ENCODE measurements at places on chromosomes 4 and X. TPM values are rescaled to one million over a fixed set of nuclear protein-coding genes. Genes with fewer than 3 reads are reported as not detected.

GRCh38 chr4:114361249-114361648 lies 237.4 kb upstream of the UGT8 start:
- no peak for DNase-seq

Gene ENAM
- not detected for total RNA-seq

GRCh38 chr4:164943192-164943591 lies 34.3 kb downstream of the TRIM61 start:
- no peak for DNase-seq

DNA sequence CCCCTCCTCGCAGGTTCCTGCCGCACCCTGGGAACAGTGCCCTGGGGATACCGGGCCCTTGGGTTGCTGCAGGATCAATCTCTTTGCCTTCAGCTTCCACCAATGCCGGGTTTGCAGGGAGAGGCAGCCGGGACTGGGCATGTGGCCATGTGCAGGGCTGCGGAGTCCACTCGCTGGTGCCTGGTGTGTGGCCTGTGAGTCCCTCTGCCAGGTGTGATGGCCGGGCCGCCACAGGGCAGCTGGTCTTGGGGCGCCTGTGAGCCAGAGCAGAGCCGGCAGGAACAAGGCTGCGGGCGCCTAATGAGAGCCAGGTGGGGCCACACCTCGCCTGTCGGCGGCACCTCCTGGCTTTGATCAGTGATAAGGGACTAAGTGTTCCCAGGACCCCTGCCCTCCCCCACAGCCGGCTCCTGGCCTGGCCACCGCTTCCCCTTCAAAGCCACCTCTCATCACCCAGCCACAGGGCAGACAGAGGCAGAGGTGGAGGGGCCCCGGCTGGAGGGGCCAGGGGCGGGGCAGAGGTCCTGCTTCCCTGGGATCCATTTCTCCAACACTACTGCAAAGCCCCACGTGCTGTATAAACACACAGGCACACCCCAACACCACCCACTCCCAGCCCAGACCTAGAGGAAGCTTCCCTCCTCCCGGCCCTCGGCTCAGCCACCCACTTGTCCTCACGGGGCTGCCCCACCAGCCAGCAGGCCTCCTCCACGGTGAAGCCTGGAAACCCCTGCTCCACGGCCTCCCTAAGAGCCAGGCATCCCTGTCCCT lies 132.7 kb downstream of the CPZ start:
- no peak for DNase-seq

GRCh38 chr4:168541266-168541953 lies 44.6 kb downstream of the PALLD start:
- DNase-seq: no peak

GRCh38 chr4:112361181-112361791 lies 64.1 kb downstream of the ALPK1 start:
- DNase-seq: no peak

Gene GPR82
- total RNA-seq: not detected

DNA sequence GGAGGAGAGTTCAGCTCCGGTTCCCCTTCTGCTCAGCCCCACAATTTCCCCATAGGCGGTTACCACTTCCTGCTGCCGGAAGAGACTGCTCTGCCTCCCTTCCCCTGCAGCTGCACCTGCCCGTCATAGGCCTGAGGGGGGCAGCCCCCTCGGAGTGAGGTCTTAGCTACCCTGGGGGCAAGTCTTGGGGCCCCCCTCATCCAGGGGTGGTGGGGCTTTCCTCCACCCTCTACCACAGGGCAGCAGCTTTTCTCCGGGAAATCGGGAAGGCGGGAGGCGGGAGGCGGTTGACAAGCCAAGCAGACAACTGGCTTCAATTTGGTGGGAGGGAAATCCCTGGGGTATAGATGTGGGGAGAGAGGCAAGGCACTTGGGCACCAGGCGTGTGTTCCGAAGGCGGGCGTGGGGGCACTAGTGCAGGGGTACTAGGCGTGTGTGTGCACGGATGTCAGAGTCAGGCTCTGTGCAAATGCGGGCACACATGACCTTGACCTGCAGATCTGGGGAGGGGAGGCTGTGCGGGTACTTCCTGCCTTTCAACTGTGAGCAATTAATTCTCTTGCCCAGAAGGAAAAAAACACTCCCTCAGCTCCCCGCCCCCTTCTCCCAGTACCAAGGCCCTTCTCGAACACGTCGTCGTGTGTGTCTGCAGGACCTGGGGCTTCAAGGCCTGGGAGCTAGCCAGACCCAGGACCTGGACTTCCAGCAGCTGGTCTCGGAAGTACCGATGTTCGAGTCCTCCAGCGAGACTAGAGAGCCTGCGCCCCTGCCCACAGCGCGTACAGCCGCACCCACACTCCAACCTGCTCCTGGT lies 1.0 kb upstream of the ARHGAP4 start:
- DNase-seq: peak; percentile 92

DNA sequence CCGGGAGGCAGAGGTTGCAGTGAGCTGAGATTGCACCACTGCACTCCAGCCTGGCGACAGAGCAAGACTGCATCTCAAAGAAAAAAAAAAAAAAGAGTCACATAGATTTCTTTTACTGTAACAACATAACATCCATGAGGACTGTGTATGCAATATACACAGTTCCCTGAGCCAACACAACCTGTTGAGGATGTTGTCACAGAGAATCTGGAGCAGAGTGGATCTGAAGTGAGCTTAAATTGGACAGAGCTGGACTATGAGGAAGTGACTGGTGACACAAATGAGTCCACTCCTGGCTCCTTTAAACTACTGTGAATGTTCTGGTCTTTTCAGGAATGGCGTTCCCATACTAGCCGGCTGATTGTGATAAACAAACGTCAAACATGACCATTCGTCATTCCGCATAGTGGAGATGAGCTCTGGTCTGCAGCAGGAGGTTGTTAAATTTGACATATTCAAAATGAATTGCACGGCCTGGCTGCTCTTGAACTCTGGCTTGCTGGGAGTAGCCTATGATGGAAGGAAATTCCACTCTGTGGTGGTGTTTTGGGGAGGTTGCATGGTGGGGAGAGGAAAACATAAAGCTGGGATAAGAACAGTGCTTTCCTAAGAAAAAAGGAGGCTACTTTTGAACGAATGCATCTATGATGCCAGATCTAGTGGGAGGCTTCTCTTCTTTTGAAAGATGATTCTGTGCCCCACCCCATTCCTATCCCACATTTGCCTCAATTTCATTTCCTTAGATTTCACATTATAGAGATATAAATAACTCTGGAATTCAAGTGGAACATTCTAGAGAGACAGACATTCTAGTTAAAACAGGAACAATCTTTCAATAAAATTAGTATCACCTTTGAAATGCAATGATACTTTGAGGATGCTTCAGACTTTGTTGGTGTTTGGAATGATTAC lies 149.5 kb downstream of the SHROOM3 start:
- DNase-seq: no peak

DNA sequence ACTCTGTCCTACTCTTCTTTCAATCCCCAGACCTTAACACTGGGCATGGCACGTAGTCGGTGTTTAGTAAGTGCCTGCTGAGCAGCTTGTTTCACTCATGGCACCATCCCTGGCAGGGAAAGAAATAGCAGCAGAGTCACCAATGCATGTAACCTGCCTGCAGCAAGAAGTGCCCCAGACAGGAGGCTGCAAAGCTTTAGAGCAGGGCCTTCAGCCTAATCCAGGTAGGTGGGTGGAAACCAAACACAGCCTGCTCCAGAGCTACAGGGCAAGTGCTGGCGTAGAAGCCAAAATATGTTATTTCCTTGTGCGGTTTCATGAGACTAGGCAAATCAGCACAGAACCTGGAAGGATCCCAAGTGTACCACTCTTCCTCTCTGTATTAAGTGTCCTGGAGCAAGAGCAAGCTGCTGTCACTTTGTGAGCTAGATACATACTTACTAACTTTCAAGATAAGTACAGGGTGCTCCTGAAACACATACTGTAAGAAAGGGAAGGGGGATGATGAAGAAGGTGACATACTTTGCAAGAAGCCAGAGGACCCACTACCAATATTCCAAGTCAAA lies 5.5 kb downstream of the PROM1 start:
- DNase-seq: no peak

DNA sequence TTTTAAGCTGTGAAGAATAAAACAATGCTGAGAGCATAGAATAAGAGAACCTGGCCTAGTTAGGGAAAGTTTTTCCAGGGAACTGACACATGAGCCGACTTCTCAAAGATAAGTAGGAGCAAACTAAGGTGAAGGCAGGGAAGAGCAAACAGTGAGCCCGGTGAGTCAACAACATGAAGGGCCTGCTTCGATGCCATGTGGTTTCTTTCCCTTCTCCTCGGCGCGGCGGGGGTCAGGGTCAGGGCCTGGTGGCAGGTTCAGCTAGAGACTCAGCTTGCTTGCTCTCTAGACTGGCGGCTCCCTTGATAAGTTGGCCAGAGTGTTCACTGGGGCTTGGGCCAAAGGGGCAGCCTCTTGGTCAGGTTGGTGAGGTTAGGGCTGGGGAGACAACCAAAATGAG lies 81.1 kb downstream of the DLG3 start:
- no peak for DNase-seq

- DNase-seq: no peak
These were observed 281.7 kb downstream of the UNC5C start for GRCh38 chr4:95267081-95267480.

DNA sequence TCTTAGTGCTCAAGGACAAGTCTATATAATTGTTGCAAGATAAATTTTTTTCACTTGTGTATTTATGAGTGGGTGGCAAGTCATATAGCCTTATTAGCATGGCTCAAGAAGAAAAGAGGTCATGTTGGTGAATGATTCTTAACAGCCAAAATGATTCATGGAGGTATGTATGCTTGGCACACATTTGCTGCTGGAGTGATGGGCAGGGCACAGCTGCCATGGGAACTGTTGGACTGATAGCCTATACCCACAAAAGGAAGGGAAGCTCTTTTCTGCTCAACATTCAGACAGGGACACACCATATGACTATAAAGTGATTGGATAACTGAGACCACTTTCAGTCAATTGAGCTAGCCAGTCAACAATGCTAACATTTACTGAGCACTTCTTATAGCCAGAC lies 46.8 kb upstream of the PITX2 start:
- no peak for DNase-seq

Gene PRKG2
- 2.2 TPM for total RNA-seq

DNA sequence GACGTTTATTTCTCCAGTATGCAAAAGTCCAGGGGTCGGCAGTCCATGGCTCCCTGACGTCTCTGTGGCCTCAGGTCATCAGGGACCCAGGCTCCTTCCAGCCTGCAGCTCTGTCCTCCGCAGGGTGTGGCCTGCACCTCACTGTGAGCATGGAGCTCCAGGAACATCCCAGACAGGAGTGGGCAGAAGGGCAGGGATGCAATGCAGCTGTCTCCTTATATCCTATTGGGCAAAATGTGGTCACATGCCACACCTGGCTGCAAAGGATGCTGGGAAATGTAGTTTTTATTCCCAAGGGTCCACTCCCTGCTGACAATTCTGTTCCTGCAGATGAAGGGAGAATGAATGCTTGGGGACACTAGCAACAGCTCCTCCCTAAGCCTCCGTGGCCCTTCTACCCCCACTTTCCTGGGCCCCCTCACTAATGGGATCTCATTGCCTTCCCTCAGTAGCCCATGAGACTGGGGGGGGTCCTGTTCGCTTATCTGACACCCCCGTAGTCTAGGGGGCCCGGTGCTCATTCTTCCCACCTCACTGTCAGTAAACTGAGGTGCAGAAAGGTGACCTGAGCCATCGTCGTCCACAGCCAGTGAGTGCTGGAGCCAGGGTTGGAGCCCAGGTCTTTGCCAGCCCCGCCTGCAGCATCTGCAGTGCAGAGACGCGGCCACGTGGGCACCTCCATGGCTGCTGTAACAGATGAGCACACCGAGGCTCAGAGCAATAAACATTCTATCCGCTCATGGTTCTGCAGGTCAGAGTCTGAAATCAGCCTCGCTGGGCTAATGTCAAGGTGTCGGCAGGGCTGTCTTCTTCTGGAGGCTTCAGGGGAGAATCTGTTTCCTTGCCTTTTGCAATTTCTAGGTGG lies 5.9 kb upstream of the GRPEL1 start:
- DNase-seq: no peak

GRCh38 chr4:150209140-150209829 lies 131.0 kb downstream of the DCLK2 start:
- DNase-seq: no peak

- peak; percentile 13 for DNase-seq
These were observed 538 bp downstream of the SCML2 start for GRCh38 chrX:18353931-18354368.

GRCh38 chrX:18290200-18290599 lies 64.3 kb downstream of the SCML2 start:
- no peak for DNase-seq

Gene RAB41
- not detected for total RNA-seq

Gene GAGE12H
- total RNA-seq: not detected

DNA sequence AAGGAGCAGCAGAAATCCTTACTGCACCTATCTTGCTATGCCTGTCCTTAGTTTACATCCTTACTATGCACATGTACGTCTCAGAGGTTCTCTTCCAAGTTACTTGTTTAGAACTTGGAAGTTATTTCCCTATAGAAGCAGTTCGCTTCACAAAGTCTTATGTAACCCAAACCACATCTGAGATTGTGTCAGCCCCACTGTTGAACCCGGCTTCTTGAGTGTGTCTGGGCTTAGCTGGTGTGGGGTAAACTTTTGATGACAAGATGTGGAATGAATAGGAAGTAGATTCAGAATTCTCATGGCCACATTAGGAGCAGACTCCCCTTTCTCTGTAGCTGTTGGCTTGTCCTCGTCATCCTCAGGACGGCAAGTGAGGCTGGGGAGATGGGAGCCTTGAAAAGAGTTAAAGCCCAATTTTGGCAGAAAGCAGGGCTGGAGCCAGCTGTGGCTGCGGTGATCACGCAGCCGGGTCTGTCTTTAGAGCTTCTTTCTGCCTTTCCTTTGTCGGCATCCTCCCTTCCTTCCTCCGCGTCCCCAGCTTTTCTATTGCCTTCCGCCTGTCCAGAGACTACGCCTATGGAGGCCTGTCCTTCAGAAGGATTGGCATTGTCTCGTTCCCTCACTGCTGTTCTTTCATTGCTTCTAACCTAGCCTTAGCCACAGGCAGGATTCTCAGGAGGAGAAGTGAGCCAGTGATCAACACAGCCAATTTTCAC lies 23.0 kb upstream of the LIMCH1 start:
- no peak for DNase-seq

GRCh38 chrX:38311743-38312142 lies 15.6 kb downstream of the RPGR start:
- DNase-seq: no peak

DNA sequence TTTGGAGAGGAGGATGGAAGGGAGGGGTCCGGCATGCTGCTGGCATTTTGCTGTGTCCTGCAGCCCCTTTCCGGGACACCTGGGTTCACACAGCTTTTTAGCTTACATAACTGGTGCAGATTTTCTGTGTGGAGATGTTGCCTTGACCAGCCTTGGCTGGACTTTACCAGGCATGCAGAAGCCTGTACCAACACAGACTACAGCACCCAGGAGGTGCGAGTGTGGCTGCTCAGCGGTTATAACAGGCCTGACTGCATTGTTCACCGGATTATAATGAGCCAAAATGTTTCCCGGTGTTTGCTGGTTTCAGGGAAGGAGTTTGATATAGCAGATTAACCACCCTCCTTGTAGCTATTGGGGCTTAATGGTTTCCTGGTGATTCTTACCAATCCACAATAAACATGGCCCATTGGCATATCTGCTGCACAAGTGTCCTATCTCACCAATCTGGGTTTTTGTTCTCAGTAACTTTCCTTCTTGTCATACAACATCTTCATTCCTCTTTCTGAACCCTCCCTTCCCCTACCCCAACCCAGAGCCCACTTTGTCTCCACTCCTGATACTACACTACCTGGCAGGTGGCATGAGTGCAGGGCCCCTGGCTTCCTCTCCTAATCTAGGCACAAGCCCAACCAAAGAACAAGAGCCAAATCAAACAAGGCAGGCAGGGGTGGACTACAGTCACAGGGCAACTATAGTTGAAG lies 3.9 kb downstream of the RPL10 start:
- no peak for DNase-seq

GRCh38 chr4:90187148-90187884 lies 60.1 kb downstream of the CCSER1 start:
- DNase-seq: no peak

All from CD4-positive, alpha-beta memory T cell (primary cell).